Left cardiac atrium (tissue), 4 donors: ENCODE measurements at places on chromosomes 6 and 20. TPM values are rescaled to one million over a fixed set of nuclear protein-coding genes. Genes with fewer than 3 reads are reported as not detected.

DNA sequence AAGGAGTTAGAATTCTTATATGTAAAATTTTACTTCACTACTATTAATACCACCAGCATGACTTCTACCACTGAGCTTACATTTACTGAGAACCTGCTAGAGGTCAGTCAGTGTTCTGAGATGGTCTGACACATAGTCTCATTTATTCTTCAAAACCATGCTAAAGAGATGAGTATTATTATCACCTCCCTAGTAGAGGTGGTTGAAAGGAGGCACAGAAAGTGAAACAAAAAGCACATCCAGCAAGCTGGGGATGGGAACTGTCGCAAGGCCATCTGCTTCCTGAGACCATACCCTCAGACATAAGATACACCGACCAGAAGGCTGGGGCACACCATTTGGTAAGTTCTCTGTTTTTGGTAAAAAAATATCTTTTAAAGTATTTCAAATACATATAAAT, 137.7 kb downstream of the INSM1 start:
- no peak for DNase-seq

GRCh38 chr6:5179917-5180316, 80.8 kb downstream of the LYRM4 start:
- DNase-seq: no peak

- DNase-seq: no peak
These were observed 251.1 kb downstream of the PTPRT start for GRCh38 chr20:42938441-42939205.

- DNase-seq: no peak
These were observed 158.7 kb downstream of the SYNE1 start for GRCh38 chr6:152478377-152479010.

DSP gene
- 179 TPM for total RNA-seq
